ENCODE measurements at places on chromosomes 12 and 14. TPM values are rescaled to one million over a fixed set of nuclear protein-coding genes. Genes with fewer than 3 reads are reported as not detected.

DNA sequence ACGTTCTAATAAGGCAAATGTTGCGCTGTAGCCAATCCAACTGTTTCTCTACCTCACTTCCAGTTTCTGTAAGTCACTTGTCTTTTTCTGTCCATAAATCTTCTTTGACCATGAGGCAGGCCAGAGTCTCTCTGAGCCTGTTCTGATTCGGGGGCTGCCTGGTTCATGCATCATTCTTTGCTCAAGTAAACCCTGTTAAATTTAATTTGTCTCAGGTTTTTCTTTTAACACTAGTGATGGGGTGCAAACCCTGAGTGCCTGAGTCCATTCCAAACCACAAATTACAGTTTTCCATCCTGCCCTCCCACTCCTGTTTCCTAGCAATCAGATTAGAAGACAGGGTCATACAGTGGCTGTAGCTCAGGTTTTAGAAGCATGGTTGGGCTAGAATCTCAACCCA lies 41.9 kb downstream of the VWF start:
- H3K4me1 ChIP-seq: peaks cover 19% of the 10 kb centered on the region
- no peaks in the 10 kb centered on the region for H3K27me3 ChIP-seq
- H3K4me3 ChIP-seq: no peak overlapping the region
- no peaks in the 10 kb centered on the region for H3K36me3 ChIP-seq

DNA sequence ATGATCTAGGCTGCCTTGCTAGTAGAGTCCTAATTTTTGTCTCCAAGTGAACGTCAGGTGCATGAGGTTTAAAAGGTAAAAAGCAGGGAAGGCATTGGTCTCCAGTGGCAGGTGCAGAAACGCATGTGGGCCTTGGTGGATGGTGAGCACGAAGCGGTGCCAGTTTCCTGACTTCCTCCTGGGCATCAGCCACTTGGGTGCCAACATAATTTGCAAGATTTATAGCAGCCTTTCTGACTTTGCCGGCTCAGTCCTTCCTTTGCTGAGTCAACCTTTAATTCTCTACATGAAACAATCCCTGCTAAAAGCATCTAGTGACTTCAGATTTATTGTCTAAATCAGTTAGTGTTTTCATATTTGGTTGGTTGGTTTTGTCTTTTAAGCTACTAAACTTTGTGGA lies 355.7 kb upstream of the TMEM132C start:
- no peaks in the 10 kb centered on the region for H3K36me3 ChIP-seq
- DNase-seq: no peak
- no peak overlapping the region for H3K27ac ChIP-seq
- H3K4me1 ChIP-seq: no peaks in the 10 kb centered on the region

Gene KLHDC2
- polyA plus RNA-seq: 113 TPM

Gene ADAM21
- polyA plus RNA-seq: 0.09 TPM

- no peaks in the 10 kb centered on the region for H3K36me3 ChIP-seq
- H3K4me3 ChIP-seq: no peak overlapping the region
- H3K27me3 ChIP-seq: no peaks in the 10 kb centered on the region
- H3K27ac ChIP-seq: no peak overlapping the region
- peaks cover 7% of the 10 kb centered on the region for H3K4me1 ChIP-seq
Observed at GRCh38 chr14:54727929-54728328, 161.0 kb downstream of the SAMD4A start.

- no peak overlapping the region for H3K4me3 ChIP-seq
- H3K27ac ChIP-seq: no peak overlapping the region
- no peaks in the 10 kb centered on the region for H3K4me1 ChIP-seq
- H3K36me3 ChIP-seq: no peaks in the 10 kb centered on the region
Observed at GRCh38 chr12:119113496-119113986, 65.2 kb upstream of the HSPB8 start.

All from large intestine (tissue), 12 donors.